ENCODE measurements at places on chromosomes 5 and 9.

DNA sequence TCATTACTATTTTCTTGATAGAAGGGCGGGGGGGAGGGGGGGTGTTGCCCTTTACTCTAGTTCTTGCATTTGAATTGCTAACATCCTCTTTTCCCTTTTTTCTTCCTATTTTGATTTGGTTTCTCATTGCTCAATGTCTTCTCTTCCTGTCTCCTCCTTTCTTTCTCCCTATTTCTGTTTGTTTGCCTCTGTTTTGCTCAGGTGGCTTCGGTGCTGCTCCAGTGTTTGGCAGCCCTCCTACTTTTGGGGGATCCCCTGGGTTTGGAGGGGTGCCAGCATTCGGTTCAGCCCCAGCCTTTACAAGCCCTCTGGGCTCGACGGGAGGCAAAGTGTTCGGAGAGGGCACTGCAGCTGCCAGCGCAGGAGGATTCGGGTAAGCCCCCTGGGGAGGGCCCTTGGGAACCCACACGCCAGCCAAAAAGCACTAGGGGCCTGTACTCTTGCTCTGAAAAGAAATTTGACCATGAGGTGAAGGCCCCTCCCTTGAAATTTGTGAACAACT, 48.3 kb downstream of the FAM78A start:
- no peak for DNase-seq

GRCh38 chr9:76704593-76705204, 59.5 kb upstream of the PCA3 start:
- no peak for DNase-seq

DNA sequence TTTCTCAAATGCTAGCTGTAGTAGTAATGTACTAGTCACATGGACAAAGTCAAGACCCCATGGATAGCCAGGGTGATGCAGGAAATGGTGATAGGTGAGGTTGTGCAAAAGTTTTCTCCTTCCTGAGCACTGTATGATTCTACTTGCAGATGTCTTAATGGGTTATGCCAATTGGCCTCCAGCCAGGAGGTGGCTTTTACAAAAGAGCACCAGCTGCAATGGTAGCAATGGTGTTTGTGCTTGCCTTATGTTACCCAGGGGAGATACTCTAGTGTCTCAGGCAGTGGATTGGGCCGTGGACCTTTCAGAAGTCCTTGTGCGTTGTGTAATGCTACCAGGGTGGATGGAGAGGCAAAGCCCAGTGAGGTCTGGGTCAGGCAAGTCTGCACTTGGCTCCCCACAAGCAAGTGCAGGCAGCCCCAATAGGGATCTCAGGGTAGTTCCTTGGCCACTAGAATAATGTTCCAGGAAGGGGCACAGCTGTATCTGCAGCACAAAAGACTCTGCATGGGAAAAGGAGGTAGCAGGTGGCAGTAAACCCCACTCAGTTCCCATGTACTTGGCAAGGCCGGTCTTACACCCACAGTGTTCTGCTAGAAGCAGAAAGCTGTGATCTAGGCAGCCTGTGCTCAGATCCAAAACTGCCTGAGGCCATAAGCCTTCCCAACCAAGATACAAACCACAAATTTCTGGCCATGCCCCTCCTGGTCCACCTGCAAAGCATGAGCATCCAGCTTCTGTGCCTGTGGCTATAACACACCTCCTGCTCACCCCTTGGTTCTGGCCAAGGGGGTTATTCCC, 46.4 kb upstream of the EDIL3 start:
- DNase-seq = no peak

DNA sequence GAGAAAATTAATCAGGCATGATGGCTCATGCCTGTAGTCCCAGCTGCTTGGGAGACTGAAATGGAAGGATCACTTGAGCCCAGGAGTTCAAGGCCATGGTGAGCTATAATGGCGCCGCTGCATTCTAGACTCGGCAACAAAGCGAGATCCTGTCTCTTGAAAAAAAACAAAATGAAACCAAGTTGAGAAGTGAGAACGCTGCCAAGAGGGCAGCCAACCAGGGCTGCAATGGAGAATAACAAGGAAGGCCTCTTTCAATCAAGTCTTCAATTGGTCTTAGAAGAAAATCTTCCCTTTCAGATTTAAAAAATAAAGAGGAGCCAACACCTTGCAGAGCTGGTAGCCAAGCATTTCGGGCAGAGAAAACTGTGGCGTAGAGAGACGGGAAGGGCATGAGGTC, 14.7 kb downstream of the KIAA1958 start:
- no peak for DNase-seq

GRCh38 chr5:110262749-110263148, 463.7 kb downstream of the TMEM232 start:
- no peak for DNase-seq

Measured in CD8-positive, alpha-beta memory T cell (primary cell).